ENCODE measurements at places on chromosomes 2 and 18.
A peak's percentile ranks its signal among the peaks of the same experiment; 100 is the strongest.

DNA sequence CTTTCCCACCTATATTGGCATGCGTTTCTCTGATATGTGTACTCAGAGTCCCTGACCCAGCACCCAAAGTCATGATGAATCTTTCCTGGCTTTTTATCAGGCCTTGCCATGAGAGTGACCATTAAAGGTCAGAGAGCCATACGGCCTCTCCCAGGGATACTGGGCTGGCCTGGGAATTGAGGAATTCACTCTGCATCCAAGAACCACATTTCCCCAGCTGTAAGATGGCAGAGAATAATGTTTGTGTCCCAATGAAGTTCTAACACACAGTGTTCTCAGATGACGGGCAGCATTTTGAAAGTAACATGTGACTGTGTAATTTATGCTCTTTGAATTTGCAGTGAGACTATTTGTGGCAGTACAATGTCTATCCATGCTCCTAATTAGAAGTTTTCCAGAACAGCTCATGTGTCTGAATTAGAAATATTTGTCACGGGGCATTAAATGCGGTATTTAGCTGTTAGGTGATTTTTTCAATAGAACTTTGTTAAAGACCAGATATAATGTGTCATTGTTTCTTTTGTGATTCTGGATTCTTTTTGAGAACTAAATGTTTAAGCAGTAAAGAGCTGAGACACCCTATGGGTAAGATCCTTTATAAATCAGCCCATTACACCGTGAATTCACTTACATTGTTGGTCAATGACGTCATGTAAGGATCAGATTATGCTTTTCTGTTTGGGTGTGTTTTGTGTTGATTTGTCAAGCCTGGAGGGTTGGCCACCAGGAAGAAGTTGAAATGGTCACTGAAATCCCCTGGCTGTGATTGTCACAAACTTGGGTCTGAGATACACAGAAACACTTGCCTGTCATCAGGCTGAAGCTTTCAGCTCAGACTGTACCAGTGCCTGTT lies 7.3 kb upstream of the SLC3A1 start:
- DNase-seq, result no peak

DNA sequence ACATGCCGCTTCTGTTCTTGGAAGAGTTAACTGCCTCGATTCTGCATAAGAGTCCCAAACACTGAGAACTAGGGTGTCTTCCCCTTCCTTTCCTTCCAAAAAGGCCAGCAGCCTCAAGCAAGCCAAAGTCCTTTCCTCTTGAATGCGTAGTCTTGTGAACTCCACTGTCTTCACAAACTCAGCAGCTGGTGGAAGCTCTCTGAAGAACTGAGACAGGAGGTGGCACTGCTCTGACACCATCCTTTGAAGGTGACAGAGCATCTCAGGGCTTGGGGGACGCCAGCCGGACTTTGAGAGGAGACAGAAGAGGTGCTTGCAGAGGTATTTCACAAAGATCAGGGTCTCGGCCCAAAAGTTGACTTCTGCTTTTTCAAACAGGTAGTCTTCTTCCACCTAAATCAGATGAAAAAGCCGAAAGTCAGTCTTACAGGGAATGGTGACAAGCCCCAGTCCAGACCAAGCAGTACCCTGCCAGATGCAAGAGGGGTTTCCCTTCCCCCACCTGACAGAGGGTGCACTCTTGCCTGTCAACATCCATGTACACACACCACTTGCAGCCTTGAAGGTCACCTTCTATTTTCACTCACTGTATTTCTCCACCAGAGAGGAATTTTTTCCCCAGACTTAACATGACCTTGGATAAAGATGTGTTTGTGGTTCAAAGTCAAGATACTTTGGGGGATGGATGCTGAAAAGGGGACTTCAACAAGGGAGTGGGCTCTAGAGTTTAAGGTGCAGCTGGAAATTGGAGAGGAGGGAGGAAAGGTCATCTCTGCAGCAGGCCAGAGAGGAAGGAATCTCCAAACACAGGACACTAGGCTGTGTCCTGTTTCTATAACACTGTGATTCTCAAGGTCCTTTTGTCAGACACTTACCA lies 4.8 kb upstream of the ZFP36L2 start:
- no peak for DNase-seq

GRCh38 chr2:150605664-150606063 lies 118.2 kb upstream of the RND3 start:
- DNase-seq, result no peak

DNA sequence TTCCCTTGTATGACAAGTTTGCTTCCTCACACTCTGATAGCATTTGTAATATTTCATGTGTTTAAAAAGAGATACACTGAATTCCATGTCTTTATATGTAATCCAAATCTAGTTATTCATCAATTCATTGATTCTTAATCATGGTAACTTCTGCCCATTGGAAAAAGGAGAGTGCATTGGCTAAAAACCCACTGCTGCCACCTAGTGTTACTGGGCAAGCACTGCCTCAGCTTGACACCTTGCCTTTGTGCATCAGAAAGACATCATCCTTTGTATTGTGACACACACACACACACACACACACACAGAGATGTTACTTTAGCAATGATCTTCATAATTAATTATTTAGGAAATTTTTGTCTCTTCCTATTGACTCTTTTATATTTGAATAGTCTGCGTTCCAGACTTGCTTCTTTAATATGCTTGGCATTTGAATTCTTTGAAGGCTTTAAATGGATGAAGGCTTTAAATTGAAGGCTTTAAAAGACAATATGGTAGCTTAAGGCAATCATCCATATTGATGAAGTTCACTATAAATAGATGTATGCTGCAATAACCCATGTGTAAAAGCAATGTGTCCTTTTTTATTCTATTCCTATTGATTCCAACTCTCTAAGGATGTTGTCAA lies 414.2 kb upstream of the CHST9 start:
- peak; percentile 37 for DNase-seq

DNA sequence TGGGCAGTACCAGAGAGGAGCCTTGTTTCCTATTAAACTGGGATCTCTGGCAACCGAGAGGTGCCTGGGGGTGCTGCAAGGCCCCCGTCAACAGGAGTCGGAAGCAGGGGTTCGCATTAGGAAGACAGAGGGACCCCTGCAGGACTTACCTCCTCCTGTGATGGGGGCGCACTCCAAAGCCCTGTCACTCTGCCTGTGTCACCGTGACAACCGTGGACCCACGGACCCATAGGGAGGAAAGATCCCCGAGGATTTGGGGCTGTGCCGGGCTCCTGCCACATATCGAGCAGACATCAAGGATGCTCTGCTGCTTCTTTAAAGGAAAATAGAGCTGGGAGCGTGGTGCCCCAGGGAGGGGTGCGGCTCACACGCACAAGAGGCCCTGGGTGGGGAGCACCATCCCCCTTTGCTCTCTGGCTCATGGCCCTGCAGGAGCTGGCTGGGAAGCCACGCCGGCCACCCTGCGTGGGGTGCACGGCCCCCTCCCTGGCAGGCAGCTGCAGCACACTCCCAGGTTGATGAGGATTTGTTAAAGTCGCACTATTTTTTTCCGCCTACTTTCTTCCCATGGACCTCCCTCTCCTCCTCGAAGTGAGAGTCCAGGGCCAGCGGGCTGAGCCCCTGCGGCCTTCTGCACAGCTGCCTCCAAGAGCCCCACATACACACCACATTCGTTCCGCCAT lies 167.5 kb downstream of the TWIST2 start:
- DNase-seq, result no peak

- no peak for DNase-seq
These were observed 5.2 kb upstream of the TMEM177 start for GRCh38 chr2:119673796-119674195.

DNA sequence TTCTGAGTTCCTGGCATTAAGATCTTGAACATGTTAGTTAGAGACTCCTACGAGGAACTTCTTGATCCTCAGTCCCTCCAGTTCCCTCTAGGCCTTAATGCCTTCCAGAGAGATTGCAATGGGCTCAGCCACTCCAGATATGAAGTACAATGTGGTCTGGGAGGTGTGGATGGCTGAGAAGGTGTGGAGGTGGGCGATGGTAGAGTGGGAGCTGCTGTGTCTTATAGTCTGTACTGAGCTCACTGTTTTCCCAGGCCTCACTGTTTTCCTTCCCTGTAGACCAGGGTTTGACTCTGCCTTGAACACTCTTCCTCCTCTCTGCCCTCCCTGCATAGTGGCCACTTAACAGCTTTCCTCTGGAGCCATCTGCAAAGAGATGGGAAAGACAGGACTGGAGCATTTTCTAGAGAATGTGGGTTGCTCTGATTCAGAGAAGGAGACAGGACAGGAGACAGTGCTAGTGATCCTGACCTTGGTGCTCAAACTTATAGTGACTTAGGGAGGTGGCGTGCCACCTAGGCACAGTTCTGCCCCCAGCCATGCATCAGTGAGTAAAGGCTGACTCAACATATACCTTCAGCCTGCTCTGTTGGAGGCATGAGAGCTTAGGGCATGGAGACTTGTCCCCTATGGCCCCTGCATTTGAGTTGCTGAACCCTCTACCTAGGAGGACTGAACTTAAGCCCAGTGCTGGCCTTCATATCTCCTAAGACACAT lies 129.7 kb downstream of the TDRD15 start:
- no peak for DNase-seq

- no peak for DNase-seq
These were observed 980.3 kb upstream of the CDH2 start for GRCh38 chr18:29157057-29157780.

DNA sequence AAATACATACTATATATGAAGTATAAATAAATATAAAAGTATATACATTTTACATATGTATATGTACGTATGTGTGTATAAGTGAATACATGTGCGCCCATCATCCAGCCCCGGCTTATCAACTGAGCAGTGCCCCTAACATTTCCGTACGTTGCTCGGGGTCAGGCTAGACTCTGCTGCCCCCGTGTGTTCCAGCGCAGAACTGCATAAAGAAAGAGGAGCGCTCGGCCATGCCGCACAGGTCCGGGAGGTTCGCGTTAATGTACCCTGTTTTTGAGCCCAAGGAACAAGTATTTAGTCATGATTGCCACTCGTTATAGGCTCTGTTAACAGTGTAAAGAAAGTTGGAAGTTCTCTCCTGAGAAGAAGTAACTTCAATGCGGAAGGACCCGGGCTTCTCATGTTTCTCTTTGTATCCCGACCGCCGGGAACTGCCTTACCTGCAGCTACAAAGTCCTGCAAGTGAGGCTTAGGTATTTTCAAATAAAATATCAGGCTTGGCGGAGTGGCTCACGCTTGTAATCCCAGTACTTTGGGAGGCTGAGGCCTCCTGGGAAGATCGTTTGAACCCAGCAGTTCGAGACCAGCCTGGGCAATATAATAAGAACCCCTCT lies 55.7 kb downstream of the CD8B2 start:
- peak; percentile 68 for DNase-seq

- DNase-seq, result no peak
These were observed 1.1 kb upstream of the TTC27 start for GRCh38 chr2:32626639-32627221.

DNA sequence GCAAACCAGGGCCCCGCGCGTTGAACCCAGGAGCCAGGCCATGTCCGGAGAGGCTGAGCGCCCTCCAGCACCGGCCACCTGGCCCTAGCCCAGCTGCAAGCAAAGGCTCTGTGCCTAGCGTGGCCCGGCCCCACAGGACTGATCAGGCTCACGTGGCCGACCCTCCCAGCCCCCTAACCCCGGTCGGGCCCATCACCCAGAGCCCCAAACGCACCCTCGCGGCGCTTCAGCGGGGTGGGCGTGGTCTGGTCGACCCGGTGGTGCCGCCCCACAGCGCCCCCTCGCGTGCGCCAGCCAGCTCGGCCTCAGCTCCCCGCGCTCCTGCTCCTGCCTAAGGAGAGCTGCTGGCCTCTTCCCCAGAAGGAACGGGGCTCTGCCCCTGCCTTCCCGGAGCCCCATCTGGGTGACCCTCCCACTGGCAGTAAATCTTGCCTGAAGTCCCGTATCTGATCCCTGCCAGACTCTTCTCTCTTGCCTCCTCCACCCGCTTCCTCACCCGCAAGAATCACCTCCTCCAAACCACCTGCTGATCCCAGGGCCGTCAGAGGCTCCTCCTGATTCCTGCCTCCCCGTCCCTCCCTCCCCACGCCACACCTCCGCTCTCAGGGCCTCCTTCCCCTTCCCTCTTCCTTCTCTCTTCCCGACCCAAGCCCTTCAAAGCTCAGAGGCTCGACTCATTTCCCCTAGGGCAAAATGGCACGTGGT lies 12.3 kb upstream of the TEX51 start:
- DNase-seq, result no peak

GRCh38 chr18:45715212-45715780 lies 8.7 kb upstream of the SLC14A1 start:
- DNase-seq, result no peak

DNA sequence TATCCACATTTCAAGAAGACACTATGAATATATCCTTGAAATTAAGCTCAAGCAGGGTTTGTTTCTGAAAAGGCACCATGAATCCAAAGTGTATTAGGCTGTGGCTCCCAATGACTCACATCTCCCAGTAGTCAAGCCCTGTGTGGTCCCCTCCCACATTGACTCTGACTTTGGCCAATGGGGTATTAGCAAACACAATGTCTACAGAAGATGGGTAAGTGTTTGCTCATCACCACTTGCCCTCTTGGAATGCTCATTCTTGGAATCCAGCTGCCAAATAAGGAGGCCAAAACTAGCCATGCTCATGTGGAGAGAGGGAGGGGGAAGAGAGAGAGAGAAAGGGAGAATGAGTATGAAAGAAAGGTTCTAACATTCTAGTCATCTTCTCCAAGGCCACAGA lies 490.0 kb downstream of the TXNL1 start:
- DNase-seq, result no peak

- DNase-seq, result no peak
These were observed 35.9 kb downstream of the MYO1B start for GRCh38 chr2:191280834-191281756.

DNA sequence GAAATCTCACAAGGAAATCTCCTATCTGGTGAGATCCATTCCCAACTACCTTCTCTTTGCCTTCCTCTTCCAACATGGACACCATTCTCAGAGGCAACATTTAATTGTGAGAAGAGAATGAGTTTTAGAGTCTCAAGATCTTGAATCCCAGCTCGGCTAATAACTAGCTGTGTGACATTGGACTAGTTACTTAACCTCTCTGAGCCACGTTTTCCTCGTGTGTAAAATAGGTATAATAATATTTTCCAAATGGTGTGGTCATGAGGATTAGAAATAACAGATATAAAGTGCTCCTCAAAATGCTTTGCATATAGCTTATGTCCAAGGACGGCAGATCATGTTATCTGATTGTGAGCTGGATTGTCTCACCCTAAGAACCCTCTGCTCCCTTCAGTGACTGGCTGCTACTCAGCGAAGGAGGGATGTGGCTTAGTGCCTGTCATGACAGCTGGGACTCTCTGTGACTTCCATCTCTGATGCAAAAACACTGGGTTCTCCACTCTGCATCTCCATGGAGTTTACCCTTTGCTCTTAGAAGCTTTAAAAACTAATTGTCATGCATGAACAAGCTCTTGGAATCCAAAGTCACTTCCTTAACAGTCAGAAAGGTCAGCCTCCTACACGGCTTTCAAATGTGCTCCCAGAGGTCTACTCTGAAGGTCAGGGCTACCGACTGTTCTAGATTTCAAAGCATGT lies 38.4 kb upstream of the MRPL19 start:
- no peak for DNase-seq

DNA sequence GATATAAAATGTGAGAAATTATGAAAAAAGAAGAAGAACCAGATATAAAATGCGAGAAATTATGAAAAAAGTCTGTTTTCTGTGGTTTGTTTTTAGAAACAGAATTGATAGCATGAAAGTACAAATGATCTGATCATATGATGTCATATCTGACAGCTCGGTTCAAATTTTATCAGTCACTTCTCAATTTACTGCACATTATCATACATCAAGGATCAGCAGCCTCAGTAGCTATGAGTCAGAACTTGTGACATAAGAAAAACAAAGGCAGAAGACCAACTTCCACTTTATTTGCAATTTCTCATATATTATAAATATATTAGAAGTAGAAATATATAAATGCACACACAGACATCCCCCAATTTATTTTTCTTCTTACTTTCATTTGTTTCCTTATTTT lies 634.0 kb downstream of the LRP1B start:
- DNase-seq, result no peak

GRCh38 chr2:144535300-144535699 lies 15.4 kb upstream of the ZEB2 start:
- DNase-seq, result no peak
